Activated CD8-positive, alpha-beta memory T cell treated with anti-CD3 and anti-CD28 coated beads for 4 hours (primary cell): ENCODE measurements at places on chromosomes 4 and X.
A peak's percentile ranks its signal among the peaks of the same experiment; 100 is the strongest.

DNA sequence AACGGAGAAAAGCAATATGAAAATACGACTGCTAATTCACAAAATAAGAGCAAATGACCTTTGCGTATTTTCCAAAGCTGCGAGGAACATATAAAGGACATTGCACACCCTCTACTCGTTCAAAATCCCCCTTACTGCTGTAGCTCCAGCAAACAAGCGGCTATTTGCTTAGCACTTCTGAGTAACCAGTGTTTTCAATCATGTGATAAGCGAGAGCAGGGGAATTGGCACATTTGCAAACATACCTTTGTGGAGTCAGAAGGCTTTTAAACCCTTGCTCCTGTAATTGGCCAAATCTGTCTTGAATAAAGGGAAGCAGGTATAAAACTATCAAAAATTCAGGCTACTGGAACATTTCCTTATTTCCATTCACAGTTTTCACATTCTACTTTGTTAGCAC lies 610.2 kb downstream of the UBE2NL start:
- no peak for DNase-seq

DNA sequence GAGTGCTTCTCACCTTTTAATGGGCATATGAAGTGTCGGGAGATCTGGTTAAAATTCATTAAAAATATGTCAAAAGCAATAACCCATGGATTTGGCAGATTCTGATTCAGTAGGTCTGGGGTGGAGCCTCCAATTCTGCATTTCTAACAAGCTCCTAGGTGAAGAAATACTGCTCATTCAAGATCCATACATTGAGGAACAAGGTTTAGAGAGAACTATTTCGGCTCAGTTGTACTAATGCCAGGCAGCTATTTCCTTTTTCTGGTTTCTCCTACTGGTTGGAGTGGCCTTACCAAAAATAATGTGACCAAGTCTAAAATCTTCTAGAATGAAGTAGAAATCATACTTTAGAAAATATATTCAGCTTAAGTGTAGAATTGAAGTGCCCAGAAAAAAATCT lies 117.5 kb downstream of the TSPAN7 start:
- DNase-seq, result no peak

- DNase-seq, result no peak
Observed at GRCh38 chr4:164701665-164702064, 52.3 kb upstream of the SMIM31 start.

DNA sequence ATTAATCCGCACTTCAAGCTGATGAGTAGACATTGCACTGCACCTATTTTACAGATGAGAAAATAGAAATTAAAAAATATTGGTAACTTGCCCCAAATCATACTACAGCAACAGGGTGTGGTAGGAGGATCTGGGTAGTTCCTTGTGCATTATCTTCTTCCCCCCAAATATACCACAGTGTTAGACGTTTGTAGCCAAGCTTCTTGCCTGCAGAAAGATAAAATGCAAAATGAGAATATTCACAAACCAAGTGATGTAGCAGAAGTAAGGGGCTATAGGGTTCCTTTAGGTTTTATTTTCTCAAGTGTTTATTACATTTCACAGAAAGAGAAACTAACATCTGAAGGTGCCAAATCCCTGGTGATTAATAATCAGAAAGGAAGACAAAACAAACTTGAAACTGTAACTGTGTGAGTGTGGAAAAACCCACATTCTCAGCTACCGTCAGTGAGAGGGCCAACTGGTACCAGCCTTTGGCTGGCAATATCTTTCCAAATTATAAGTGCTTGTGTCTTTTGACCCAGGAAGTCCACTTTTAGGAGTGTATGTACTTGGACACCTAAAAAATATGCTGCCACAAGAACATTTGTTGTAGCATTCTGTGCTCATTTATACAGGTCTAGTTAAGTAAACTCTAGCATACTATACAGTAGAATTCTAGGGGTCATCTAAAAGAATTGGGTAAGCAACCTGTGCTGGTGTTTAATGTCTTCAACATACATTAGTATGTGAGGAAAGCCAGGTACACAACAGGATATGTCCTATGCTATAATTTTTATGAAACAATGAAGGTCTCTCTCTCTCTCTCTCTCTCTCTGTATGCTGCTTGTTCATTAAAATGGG lies 6.7 kb upstream of the CD38 start:
- no peak for DNase-seq

- no peak for DNase-seq
Observed at GRCh38 chr4:128384091-128384520, 96.5 kb upstream of the PGRMC2 start.

DNA sequence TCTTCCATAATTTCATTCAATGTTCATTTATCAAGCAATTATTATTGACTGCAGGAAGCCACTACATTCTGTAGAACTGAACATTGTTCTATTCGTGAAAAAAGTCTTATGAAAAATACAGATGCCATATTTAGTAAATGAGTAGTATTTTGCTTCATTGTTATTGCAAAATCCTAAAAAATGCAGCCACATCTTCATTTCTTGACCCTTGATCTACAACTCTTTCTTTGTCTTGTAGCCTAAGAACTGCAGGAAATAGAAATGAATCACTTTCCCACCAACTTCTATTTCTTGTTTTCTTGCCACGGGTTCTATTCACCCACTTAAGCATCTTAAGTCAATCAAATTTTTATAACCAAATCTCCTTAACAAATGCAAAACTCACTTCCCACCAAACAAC lies 63.3 kb downstream of the KCNIP4 start:
- no peak for DNase-seq

DNA sequence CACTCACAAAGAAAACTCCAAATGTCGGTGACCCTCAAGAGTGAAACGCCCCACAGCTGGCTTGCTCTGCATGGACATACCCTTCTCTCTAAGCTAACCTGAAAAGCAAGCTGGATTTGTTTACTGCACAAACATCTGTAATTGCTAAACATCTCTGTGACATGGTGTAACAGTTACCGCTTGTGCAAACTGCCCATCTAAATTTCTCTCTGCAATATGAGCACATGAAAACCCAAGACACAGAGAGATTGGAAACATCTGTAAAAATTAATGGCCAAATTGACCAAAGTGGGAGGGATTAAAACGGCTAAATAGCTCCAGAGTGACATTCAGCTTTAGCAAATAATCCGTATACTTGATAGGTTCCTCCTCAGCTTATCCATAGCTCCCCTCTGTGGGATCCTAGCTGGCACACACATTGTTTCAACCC lies 155.0 kb upstream of the MAP3K15 start:
- DNase-seq, result no peak

GRCh38 chr4:1770245-1770644 lies 22.8 kb upstream of the FGFR3 start:
- DNase-seq, result no peak

DNA sequence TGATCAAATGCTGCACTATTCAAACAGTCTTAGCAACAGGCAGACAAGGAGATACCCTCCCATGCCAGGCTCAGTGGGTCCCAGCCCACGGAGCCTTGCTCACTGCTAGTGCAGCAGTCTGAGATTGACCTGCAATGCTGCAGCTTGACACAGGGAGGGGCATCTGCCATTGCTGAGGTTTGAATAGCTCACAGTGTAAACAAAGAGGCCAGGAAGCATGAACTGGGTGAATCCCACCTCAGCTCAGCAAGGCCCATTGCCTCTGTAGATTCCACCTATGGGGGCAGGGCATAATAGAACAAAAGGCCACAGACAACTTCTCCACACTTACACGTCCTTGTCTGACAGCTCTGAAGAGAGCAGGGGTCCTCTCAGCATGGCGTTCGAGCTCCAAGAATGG lies 26.6 kb upstream of the ZXDB start:
- DNase-seq, result no peak

DNA sequence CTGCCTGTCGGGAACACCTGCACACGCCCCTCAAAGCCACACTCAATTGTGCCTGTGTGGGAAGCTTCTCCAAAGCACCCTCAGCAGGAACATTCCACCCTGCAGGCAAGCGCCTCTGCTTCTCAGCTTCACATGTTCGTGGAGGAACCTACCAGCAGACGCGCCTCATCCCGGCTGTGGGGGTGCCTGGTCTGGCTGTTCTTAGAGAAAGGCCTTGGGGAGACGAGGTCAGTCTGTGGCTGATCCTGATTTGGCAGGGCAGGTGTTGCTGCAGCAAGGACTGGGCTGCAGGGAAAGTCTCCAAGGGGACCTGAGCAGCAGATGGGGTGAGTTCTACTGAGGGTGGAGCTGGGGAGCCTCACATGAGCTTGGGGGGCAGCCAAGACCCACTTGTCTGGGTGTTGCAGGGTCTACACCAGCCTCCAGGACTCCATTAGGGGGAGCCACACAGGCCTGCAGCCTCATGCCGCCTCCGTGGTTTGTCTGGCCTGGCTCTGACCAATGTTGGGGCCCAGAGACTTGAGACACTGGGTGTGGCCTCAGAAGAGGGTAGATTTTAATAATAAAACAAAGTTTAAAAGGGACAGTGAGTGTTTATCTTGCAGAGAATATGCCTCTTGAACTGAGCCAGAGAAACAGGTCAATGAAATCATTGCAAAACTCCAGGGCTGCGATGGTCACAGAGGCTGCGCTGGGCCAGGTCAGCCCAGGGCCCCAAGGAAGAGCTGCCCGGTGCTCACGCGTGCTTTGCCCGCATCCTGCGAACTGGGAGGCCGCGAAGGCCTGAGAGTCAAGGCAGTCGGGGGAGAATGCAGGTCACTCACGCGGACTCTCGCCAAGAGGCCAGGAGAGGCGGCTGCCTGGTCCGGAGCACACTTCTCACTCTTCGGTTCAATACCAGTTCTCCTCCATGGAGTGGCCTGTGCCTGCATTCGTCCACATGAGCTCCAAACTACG lies 21.1 kb downstream of the RNF212 start:
- no peak for DNase-seq

DNA sequence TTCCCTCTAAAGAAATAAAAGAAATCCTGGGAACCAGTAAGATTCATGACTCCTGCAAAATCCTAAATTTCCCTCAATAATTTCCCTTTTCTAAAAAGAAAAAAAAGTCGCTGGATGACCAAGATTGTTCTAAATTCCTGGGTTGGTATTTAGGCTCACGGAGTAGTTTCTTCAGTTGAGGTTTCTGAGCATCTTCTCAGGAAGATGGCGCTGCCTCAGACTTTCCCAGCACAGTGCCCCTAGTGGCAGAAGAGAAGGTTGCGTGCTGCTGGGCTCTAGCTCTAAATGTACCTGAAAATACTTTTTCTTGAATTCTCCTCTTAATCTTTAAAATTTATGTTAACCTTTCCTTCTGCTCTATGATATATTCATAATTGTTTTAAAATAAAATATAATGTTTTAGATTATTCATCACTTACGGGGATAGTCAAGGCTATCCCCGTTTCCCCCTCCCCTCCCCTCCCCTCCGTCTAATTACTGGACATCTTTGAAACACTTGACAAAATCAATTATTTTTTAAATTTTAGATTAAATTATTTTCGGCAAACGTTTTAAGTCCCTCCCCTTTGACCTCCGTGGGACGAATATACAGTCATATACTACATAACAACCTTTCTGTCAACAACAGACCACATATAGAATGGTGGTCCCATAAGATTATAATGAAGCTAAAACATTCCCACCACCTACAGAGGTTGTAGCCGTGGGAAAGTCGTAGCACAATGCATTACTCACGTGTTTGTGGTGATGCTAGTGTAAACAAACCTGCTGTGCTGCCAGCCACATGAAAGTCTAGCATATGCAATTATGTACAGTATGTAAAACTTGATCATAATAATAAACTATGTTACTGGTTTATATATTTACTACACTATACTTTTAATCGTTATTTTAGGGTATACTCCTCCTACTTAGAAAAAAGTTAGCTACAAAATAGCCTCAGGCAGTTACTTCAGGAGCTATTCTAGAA lies 41.0 kb upstream of the GATB start:
- DNase-seq, result peak; percentile 9

GRCh38 chr4:115491686-115492085 lies 378.3 kb upstream of the NDST4 start:
- no peak for DNase-seq

DNA sequence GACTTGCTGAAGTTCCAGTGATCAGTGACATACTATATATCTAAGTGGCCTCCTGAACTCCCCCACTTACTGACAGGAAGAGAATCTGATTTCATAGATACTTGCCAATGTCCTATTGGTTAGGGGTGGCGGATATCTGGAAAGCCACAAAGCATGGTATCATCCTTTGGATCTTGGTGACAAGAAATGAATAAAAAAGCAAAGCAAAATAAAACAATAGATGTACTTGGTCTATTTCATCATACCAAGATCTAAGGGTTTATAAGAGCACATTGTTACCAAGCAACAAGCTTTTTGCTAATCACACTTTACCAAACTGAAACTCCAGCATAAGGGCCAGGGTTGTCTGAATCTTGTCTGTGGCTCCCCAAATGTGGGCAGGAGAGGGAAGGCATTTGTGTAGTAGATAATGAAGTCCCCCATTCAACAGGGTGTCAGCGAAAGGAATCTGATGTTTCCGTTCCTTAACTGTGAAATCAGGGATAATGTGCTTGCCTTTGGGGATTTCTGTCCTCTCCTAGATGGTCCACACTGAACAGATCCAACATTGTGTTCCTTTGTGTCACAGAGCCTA lies 125.0 kb upstream of the SMIM10 start:
- no peak for DNase-seq

- DNase-seq, result no peak
Observed at GRCh38 chr4:187965726-187966125, 29.8 kb upstream of the ZFP42 start.

DNA sequence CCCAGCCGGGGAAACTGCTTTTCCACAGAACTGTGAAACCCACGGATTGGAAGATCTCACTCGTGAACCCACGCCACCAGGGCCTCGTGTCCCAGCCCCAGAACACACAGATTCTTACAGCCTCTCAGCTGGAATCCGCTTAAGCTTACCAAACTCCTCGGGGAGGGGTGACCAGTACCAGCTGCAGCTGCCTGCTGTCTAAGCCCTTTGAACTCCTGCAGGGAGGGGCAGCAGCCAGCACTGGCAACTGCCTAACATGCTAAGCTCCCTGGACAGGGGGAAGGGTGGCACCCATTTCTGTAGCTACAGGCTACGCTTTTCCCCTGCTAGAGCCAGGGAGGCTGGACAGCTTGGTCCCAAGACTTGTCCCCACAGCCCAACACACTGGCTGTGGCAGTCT lies 38.4 kb downstream of the TBL1X start:
- no peak for DNase-seq

GRCh38 chr4:156620786-156621185 lies 350.8 kb downstream of the PDGFC start:
- DNase-seq, result no peak

DNA sequence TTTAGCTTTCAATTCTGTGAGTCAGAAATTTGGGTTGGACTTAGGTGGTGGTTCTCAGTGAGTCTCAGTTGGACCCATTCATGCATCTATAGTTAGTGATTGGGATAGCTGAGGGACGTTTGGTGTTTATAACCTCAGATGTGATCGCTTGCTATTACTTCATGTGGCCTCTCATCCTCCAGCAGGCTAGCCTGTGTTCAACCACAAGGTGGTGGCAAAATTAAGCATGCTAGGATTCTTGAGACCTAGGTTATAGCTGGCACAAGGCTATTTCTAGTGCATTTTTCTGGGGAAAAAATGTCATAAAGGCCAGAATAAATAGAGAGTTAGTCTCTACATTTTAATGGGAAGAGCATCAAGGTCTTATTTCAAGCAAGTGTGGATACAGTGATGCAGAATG lies 10.9 kb upstream of the GRPR start:
- no peak for DNase-seq

DNA sequence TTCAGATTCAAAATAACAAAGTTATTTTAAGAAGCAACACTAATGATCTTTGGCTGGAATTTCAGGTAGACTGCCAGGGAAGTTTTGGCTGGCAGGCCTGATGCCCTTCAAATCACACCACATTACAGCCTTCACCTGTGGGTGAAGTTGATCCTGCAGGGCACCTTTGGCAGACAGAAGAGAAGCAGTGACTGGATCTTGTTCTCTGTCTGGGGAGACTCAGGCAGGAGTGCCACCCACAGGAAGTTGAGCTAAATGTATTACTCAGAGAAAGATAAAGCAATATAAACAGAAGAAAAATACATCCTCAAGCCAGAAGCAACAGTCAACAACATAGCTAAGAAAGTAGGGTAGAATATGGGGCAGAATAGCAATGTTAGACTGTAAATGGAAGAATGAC lies 12.8 kb upstream of the CFAP299 start:
- no peak for DNase-seq
